Cardiac muscle cell (in vitro differentiated cells and primary cell): ENCODE measurements at places on chromosomes 7 and 10. TPM values are rescaled to one million over a fixed set of nuclear protein-coding genes. Genes with fewer than 3 reads are reported as not detected.
A peak's percentile ranks its signal among the peaks of the same experiment; 100 is the strongest.

GRCh38 chr7:94368371-94368791, 26.3 kb upstream of the COL1A2 start:
- peak; percentile 95 for DNase-seq

The ANKRD7 gene
- 0.80 TPM in 1 of 2 replicates, not detected in the other for total RNA-seq

The CCDC172 gene
- not detected in 2 replicates for total RNA-seq

- DNase-seq: no peak
These were observed 150.1 kb upstream of the SHH start for GRCh38 chr7:155962191-155962967.

GRCh38 chr7:73308074-73308664, 457 bp downstream of the NSUN5 start:
- peak; percentile 8 for DNase-seq

DNA sequence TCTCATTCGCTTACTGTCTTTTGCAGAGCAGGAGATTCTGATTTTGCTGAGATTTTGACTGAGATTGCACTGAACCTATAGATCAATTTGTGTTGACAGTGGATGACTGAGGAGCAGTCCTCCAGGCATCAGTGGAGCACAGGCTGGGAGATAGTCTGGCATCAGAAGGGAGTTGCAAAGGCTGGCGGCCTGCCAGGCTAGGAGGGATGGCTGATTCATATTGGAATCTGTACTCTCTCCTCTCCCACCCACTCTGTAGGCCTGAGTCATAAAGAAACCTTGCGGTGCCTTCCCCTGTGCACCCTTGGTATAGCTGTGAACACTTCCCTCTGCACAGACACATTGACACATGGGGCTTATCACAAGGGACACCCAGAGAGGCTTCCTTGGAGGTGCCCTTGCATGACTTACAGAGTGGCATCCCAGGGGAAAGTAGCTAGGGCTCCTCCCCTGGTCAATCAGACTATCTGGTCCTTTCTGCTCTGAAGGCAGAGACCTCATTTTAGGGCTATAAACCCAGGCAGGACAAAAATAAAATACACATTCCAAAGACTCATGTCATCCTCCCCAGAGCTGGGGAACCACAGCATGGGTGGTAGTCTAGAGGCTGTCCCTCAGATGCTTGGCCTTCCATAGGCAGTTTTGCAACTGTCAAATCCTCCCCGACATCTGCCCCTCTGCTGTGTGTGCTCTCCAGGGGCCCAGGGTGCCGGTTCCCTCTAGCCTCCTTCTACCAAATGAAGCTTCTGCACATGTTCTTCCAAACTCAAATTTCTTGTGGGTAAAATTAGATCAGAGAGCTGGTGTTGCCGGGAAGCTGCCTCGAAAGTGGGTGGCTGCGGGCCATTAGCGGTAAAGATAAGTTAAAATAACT, 37.4 kb upstream of the EEPD1 start:
- DNase-seq: peak; percentile 96

DNA sequence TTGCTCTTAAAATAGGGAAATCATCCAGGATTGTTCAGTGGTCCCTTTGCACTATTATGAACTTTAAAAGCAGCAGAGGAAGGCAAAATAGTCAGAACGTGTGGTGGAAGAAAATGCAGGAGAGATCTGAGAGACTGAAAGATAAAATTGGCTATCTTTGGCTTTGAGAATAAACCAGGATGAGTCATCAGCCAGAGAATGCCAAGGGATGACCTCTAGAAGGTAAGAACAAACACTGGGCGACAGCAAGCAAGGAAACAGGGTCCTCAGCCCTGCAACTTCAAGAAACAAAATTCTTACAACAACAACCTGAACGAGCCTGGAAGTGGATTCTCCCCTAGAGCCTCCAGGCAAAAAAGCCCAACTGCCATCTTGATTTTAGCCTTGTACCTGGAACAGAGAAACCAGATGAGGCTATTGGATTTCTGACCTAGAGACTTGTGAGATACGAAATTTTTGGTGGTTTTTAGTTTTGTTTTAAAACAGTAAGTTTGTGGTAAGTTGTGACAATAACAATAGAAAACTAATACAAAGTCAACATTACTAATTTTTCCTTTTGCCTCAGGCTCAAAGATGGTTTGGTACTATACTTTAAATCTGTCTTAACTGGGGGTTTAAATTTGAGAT, 130.2 kb upstream of the CNTNAP2 start:
- no peak for DNase-seq

GRCh38 chr7:102188746-102189145, 97.9 kb upstream of the SH2B2 start:
- peak; percentile 8 for DNase-seq

GRCh38 chr7:16431646-16432424, 10.5 kb upstream of the CRPPA start:
- peak; percentile 30 for DNase-seq

The CLCN1 gene
- total RNA-seq: 0.11 TPM in 1 of 2 replicates, not detected in the other

- no peak for DNase-seq
These were observed 2.2 kb downstream of the FGFBP3 start for GRCh38 chr10:91907033-91907594.

DNA sequence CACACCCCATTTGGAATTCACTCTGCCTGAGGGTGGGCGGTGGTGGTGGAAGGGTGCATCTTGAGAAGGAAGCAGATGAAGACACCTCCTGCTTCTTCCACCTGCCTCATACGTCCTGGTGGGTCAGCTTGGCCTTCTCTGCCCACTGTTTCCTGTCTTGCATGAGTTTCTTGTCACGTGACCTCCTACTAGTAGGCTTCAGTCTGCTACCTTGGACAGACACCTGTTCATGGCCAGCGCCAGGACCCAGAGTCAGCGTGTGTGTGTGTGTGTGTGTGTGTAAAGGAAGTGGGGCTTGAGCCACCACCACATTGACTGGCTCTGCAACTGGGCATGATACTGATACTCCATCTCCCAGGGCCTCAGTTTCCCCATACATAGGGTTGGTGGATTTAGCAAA, 17.1 kb upstream of the VPS37D start:
- no peak for DNase-seq

The VWDE gene
- total RNA-seq: 46.3 and 95.8 TPM in 2 replicates

GRCh38 chr10:1178506-1178905, 122.3 kb downstream of the WDR37 start:
- DNase-seq: no peak

GRCh38 chr10:50221470-50221869, 29.8 kb downstream of the ASAH2 start:
- DNase-seq: no peak

DNA sequence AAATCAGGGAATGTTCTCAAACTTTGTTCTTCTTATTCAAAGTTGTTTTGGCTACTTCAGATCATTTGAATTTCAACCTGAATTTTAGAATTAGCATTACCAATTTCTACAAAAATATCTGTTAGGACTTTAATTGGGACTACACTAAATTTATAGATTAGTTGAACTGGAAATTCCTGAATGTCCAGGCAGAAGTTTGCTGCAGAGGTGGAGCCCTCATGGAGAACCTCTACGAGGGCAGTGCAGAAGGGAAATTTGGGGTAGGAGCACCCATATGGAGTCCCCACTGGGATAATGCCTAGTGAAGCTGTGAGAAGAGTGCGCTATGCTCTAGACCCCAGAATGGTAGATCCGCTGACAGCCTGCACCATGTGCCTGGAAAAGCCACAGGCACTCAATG, 22.8 kb upstream of the AGMO start:
- no peak for DNase-seq

DNA sequence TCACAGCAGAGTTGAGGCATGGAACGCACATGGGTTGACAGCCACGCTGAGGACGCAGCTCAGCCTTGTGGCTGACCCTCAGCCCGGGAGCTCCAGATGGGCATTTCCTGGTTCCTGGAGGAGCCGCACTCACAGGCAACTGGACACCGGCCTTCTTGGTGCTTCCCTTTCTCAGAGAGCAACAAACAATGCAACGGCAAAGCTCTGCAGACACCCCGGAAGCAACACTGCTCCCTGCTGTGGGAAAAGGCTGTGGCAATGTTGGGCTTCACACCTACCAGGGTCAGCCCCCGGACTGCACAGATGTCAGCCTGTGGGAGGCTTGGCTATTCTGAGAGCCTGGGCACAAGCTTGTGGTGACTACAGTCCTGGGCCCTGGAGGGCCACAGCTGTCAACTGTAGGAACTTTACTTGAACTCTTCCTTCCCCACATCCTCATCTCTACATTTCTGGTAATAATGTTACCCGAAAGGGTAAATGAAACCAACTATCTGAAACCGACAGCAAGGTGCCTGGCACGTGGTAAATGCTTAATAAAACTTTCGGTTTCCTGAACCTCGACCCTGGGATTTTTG, 597.5 kb upstream of the MKI67 start:
- DNase-seq: no peak

DNA sequence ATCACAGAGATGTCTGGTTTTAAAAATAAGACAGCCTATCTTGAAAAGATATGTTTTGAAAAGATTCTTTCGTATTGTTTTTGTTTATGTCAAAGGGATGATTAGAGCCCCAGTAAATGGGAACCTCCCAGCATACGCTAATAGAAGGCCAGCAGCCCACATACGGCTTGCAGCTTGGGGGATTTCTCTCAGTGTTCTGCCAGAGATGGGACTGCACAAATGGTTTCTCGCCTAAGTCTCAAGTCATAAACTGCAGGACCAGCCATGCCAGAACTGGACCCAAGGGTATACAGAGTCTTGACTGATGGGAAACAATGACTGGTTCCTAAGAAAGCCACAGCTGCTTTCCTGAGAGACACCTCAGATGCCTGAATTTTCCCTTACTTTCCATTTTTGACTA, 306.9 kb upstream of the DGKB start:
- DNase-seq: no peak

- no peak for DNase-seq
These were observed 52.4 kb downstream of the IKZF1 start for GRCh38 chr7:50356945-50357268.

- peak; percentile 60 for DNase-seq
These were observed 108.8 kb upstream of the PCLO start for GRCh38 chr7:83271212-83272099.

DNA sequence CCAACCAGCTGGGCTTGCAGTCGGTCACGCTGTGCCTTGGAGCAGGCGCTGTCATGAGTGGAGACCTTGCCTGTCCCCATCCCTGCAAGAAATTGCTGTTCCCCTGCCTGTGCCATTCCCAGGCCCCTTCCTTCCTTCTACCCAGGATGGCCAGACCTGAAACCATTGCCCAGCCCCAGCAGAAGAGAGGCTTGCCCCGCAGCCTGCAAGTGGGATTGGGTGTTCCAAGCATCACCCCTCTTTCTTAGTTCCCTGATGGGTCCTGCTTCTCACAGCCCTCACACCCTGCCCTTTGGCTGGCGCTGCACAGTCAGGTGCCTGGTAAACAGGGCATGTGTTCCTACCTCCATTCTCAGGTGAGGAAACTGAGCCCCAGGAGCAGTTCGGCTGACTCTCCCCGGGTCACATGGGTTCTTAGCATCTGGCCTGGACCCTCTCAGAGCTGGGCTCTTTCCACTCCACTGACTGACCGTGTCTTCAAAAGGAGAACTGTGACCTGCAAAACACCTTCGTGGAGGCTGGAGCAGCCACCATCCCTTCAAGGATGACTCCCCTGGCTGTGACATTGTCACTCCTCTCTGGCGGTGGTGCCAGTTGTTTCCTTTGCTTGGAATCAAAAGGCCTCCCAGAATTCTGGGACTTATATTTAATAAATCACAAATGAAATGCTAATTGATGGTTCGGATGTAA, 41.9 kb upstream of the PDCD4 start:
- no peak for DNase-seq

DNA sequence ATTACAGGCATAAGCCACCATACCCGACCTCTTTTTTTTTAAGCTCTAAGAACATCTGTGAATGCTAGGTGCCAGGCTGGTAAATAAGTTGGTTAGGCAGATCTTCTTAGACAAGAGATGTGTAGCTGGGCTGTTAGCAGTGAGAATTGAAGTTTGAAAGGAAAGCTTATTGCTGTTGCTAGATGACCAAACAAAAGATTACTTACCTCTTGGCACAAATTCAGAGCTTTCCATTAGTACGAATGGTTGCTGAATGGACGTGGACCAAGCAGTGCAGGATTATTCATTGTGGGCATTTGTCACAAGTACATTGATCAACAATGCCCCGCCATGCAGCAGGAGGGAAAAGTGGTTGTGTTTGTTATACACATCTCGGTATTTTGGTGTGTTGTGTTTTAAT, 131.2 kb downstream of the GFRA1 start:
- DNase-seq: no peak

The CALHM1 gene
- total RNA-seq: 0.11 TPM in 1 of 2 replicates, not detected in the other

DNA sequence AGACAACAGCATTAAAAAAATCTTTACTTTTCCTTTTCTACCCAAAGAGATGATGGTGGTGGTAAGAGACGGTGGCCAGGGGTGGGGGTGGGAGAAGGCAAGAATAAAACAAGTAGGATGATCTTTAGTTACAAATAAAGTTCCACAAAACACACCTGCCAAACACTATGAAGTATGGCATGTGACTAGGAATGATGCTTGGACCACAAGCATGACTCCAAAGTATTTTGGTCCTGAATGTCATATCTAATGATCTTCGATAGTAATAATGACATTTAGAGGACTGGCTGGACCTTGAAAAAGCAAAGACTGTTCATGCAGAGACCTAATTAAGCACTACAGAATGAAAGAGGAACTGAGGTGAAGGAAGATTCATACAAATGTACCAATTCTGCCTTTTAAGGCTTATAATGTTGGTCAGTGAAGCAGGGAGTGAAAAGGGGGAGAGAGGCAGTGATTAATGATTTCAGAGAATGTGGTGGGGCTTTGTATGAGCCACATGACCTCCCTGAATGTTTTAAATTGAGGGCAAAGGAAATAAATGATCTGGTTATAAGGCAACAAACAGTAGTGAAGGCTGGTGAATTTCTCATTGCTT, 29.6 kb upstream of the DKK1 start:
- DNase-seq: no peak

DNA sequence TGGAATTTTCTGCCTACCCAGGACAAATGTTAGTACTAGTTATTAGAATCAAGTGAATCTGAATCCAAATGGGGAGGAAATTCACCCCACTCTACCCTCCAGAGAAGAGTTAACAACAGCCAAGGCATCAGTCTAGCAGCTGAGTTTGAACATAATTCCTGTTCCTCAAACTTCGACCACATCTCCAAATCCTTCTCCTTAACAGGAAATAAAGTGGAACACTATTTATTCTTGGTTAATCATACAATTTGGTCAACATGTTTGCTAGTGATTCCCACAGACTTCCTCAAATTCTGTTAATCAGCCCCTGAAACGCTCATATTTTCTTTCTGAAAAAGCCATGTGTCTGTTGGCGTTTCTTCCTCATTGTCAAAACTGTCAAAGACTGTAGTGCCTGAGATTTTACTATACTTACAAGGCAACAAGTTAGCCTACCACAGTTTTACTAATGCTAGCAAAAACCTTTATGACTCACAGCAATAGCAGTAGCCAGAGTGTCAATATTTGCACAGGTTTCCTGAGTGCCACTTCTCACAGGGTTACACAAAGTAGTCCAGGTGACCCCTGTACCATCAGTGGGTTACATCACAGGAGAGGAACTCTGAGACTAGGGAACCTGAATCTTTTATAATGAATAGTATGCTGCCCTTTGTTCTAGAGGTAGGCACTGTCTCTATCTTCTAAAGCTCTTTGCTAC, 202.9 kb downstream of the GRM3 start:
- no peak for DNase-seq

DNA sequence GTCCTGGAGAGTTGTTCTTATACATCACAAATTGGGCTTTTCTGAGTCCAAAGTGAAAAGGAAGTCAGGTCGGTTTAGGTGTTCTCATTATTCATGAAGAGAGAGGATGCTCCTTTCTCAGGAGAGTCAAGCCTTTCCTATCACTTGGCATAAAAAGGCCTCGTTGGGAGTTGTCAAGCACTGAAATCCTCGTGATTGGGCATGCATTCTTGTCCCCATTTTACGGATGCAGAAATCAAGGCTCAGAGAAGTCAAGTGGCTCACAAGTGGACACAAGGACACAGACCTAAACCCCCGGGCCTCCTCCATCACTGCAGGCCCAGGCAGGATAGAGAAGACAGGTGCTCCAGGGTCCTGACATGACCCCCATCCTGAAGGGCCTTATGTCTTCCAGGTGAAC, 8.5 kb downstream of the RBP3 start:
- DNase-seq: no peak

The VGF gene
- 0.99 and 1.2 TPM in 2 replicates for total RNA-seq

The OR9A2 gene
- total RNA-seq: 0.60 TPM in 1 of 2 replicates, not detected in the other
